ENCODE measurements at places on chromosomes 1 and 21.

- no peak for DNase-seq
Observed at GRCh38 chr1:93023281-93023680, 55.8 kb upstream of the MTF2 start.

DNA sequence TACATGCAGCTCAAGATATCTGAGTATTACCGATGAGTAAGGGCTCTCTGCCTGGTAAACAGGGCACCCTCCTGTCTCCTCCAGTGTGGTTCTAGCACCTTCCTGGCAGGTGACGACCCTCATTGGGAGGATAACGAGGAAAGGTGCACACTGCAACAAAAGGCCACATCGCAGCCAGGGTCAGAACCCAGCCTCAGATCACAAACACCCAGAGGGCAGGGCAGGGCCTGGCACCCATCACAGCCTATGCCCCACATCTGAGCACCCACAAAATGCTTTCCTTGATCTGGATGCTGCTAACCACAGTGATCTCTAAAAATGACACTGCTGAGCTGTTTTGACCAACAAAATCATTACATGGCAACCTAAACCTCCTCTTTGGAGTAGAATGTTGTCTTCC is 23.8 kb downstream of the C1orf198 start:
- DNase-seq: no peak

DNA sequence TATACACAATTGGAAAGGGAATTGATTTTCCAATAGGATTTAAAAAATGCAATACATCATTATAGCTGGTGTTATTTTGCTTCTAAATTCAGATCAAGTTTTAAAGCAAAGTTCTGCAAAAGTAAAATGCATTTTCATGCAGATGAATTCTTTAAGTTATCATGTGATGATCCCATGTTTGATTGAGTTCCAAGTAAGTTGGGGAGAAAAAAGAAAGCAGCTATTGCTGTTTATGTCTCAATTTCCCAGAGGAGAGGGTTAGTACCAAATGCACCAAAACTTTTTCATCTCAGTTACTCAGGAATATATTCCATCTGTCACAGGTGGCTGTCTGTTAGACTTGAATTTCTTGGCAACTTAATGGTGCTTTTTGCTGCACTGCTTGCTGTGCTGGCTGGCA is 29.7 kb downstream of the HSPA13 start:
- DNase-seq: no peak

DNA sequence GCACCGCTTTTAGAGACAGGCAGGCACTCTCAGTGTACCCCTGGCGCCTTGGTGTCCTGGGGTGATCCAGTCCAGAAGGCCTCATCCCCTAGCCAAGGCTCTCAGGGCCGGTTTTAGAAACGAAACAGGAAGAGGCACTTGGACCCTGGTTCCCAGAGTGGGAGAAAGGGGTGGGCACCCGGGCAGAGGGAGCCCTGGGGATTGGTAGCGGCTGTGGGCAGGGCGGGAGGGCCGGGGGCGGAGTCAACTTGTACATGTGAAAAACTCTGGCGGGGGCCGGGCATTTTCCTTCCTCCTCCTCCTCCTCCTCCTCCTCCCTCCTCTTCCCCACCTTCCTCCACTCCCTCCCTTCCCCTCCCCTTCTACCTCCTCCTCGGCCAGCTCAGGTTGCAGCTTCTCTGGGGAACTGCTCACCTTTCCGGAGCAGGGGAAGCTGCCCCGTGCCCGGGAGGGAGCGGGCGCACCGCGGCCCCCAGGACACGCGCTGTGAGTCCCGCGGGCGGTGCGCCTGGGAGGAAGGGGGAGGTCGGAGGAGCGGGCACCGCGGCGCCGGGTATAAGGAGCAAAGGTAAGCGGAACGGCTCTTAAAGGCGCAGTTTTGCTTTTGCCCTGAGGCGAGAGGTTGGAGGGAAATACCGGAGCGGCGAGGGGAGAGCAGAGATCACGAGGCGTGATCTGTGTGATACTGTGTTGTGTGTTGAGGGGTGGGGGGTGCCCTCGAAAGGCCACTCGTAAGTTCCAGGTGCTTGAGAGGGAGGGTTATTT is at the start of gene CDK18:
Gene CDK18 (plus strand): TSS at position 359 of the 765 bp plus-strand sequence. CDS start 18,499 bp downstream, outside the sequence.
- DNase-seq: no peak

GRCh38 chr21:29376556-29376955 is 77.8 kb downstream of the BACH1 start:
- no peak for DNase-seq

- DNase-seq: no peak
Observed at GRCh38 chr1:29322861-29323585, 86.7 kb downstream of the PTPRU start.

DNA sequence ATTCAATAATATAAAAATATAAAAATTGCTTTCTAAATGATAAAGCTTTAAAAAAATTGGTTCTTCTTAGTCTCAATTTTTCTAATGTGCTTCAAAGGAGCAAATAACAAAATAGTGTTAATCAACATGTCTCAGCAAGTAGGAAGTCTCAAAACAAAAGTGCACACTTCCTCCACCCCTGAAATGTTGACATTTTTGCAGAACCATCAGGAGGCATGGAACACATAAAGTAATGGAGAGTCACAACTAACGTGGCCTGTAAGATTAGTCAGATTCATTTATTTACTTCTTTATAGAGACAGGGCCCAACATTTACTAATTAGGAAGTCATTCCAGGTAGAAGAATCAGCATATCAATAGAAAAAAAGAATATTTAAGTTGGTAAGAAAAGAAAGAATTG is 34.9 kb upstream of the FMO2 start:
- DNase-seq: no peak

DNA sequence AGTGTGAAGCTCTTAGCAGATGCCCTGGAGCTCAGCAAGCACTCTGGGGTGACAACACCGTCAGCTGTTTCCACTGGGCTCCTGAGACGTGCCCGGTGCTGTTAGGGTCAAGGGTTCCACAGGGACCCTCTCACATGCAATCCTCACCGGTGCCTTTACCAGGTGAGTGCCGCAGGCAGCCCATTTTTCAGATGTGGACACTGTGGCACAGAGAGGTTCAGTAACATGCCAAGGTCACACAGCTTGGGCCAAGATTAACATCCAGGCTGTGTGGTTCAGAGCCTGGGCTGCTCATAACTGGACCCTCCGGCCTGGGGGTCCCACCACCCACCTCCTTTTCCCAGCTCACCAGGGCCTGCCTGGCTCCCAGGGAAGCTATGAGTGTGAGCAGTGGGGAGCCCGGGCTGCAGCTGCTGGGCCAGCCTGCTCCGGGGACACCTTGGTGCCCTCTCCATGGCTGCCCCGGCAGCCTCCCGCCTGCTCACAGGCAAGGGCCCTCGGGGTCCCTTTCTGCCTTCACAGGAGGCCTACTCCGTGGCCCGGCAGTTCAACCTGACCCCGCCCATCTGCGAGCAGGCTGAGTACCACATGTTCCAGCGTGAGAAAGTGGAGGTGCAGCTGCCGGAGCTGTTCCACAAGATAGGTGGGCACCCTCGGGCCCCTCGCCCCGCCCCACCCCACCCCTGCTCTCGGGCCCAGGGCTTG is 49.3 kb downstream of the KCNAB2 start:
- no peak for DNase-seq

DNA sequence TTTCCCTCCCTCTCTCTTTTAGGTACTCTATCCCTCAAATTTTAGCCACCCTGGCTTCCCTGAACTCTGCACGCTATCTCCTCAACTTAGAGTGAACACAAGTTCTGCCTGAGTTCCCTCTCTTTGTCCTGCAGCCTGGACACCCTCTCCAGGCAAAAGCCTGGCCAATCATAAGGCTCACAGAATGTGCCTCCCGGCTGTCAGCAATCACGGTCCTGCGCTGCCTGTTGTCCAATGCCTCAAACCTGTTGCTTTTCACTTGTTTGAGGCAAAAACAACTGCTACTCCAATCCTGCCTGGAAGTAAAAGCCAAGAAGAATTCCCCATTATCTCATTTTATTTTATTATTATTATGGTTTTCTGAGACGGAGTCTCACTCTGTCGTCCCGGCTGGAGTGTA is 66.1 kb downstream of the LGR6 start:
- DNase-seq: no peak

DNA sequence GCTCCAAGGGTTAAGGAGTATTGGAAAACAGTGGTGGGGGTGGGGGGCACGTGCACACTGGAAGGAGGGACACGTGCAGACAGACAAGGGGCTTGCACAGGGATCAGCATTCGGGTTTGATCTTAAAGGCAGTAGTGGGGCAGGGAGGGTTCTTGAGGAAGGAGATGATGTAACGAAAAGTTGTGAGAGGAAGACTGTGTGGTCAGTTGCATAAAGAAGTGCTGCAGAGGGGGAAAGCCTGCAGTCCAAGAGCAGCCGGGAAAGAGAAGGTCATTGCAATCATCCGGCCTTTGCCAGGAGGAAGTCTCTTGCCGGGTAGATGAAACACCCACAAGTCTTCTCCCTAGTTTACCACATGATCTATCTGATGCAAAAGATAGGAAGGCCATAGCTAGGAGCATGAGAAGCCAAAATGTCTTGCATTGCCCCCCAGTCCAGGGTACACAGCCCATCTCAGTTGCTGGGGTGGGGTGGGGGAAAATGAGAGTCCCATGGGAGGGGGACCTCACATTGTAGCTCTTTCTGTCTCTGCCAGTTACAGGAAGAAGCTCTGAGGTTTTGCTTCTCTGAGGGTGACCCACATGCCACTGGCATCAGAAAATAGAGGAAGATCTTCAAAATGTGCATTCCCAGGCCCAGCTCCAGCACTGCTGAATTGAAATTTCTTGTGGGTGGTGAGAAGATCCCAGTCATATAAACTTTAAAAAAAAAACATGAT is 202.5 kb upstream of the RAB4A start:
- no peak for DNase-seq

GRCh38 chr1:21114431-21114830 is 62.3 kb downstream of the EIF4G3 start:
- no peak for DNase-seq

- DNase-seq: no peak
Observed at GRCh38 chr1:119595606-119596005, 52.5 kb downstream of the ZNF697 start.

DNA sequence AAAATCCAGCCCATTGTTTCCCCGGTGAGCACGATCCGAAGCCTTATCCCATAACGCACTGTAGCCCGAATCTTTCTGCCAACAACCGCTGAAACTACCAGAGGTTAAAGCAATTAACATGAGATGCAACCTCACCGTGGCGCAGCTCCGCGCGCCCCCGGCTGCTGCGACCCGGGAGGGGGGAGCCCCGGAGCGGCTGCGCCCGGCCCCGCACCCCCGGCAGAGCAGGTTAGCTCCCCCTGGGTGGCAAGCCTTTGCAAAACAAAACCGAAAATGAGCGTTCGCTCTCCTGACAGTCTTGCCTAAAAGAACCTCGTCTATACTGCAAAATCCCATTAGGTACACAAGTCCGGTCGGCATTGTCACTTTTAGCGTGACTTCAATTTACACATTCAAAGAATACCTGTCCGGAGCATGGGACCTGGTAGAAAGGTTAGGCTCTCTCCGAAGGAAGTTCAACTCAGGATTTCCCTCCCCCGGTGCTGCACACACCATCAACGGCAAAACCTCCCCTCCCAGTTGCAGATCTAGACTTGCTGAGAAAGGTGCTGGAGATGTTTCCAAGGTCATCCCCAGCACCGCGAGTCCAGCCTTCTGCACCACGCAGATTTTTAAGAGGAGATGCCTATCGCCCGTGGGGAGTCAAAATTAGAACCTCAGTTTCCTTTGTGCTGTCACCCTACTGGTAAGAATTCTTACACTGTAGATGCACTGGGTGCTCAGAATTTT is 107.5 kb downstream of the ZNF281 start:
- no peak for DNase-seq

DNA sequence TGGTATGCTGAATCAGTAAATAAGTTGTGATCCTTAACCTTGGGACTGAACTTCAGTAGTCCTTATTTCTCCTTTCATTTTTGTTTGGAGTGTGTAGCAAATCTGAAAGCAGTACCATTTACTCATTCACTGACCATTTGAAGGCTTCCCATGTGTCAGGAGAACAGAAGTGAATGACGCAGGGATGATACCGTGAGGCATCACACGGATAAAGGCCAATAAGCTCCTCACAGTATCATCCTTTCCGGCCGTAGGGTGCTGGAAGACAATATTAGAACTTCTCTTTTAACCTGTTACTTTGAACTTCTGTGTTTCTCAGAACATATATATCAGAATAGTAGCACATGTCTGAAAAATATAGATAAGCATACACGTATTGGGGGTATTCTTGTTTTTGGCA is 21.3 kb downstream of the BACH1 start:
- no peak for DNase-seq

DNA sequence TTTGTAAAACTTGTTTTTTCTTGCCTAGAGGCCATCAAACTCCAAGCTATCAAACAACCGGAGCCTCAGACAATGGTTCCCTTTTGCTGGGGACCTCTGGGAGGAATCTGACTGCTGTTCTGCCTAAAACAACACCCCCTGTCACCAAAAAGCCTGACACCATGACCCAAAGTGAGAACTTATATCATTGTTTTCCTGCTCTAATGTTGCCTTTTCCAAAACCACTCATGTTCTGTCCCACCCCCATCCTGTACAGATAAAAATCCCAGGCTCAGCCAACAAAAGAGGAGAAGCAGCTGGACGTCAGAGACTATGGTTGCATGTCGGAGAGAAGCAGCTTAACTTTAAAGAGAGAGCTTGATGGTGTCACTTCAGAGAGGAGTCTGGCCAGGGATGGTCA is 327.2 kb upstream of the CXADR start:
- no peak for DNase-seq

GRCh38 chr1:205971082-205971481 is 27.8 kb upstream of the SLC26A9 start:
- no peak for DNase-seq

DNA sequence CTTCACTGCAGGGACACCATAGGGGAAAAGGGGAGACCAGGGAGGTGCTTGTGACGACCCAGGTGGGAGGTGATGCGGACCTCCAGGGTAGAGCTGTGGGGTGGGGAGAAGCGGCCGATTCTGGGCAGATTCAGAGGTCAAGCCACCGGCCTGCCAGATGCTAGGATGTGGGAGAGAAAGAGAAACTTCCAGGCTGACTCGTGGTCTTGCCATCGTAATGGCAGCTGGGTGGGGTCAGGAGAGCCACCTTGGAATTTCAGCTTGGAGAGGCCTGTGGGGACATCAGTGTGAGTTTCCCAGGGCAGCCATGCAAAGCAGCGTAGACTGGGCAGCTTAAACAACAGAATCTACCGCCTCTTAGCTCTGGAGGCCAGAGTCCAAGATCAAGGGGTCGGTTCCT is 258.0 kb upstream of the VAMP3 start:
- no peak for DNase-seq

GRCh38 chr1:43742026-43742425 is 34.7 kb downstream of the ST3GAL3 start:
- DNase-seq: no peak

- peak; percentile 40 for DNase-seq
Observed at GRCh38 chr1:59128784-59129227, 168.1 kb upstream of the FGGY start.

DNA sequence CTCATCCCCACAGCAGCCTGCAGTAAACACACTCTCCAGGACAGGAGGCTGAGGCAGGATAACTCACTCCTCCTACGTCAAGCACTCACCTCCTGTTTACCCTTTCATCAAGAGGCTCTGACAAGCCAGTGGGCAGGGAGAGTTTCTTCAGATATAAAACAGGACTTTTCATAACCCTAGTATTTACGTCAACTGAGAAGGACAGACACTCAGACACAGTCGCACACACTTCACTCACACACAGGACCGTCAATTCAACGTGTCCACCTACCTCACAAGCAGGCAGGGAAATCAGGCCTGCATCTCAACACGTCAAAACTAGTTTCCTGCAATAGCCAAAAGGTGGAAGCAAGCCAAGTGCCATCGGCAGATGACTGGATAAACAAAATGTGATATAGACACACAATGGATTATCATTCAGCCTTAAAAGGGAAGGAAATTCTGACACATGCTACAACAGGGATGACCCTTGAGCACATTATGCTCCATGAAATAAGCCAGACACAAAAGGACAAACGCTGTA is 48.6 kb downstream of the ITPKB start:
- DNase-seq: no peak

GRCh38 chr1:200267937-200268336 is 141.9 kb downstream of the ZNF281 start:
- no peak for DNase-seq

All from AG09309 (cell line).